ENCODE measurements at places on chromosomes 11 and 22. TPM values are rescaled to one million over a fixed set of nuclear protein-coding genes. Genes with fewer than 3 reads are reported as not detected.

DNA sequence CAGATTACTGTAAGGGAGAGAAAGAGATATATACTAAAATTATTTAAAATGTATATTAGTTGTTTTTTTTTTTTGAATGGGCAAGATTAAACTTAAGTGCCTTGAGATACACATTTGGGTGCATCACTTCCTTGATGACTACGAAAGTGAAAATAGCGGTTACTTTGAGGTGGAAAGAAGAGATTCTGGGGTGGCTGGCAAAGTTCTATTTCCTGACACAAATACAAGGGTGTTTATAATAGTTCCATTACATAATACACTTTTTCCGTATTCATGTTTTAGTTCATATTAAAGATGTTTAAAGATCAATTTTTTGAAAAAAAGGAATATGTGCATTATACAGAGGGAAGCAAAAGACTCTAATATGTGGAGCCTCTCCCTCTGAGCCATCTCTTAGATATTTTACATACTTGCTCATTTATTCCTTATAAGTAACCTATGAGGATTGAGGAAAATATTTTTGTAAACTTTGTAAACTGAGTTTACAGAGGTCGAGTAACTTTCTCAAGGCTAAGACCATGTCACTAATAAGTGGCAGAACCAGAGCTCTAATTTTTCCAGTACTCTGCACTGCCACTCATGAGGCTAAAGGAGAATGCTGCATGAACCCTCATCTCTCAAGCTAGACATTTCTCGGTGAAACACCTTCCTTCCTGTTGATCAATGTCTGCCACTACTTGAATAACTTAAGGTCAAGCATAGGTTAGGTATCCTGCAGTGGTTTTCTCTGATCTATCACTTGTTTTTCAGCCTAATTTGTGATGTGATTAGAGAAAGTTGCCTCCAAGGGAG lies 58.6 kb downstream of the DDIAS start:
- no peak for DNase-seq

DNA sequence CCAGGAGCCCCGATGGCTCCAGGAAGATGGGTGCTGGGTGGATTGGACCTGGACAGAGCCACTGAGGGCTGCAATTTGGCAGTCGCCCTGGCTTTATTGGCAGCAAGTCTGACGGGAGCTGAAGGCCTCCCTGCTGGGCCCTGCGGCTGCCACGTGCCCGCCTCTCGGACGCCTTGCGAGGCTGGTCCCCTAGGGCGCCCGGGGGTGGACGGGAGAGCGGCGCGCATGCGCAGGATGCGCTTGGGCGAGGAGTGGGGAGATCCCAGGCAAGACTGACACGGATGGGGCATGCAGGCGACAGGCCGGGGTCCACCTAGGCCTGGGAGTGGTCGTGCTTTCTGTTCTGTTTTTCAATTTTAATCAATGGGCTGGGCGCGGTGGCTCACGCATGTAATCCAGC lies 150.0 kb downstream of the ADAMTS15 start:
- DNase-seq = no peak

DNA sequence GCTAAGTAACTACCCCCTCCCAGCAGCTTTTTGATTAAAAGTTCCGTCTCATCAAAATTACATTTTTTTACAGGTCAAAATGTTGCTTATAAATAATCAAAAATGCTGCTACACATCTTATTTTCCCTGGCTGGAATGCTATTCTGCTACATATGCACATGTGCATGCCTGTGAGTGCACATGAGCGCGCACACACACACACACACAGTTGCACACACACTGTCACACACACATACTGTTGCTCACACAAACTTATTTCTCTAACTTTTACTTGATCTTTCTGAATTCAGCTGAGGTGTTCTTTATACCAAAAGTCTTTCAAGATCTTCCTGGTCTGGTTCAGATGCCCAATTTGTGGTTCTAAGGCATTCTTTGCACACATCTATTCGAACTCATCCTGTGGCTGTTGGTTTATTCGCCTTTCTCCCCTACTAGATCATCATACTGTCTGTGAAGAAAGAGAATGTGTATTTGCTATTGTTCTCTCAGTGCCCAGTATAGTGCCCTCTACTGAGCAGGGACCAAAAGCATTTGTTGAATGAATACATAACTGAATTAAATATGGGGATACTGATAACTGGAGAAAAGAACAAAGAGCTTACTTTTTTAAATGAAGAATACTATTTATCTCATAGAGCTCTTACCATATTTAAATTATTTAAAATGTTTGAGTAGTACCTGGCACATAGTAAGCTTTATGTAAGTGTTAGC lies 68.1 kb upstream of the CCDC179 start:
- DNase-seq = no peak

SHANK2 gene
- 27.2 TPM for polyA plus RNA-seq

DNA sequence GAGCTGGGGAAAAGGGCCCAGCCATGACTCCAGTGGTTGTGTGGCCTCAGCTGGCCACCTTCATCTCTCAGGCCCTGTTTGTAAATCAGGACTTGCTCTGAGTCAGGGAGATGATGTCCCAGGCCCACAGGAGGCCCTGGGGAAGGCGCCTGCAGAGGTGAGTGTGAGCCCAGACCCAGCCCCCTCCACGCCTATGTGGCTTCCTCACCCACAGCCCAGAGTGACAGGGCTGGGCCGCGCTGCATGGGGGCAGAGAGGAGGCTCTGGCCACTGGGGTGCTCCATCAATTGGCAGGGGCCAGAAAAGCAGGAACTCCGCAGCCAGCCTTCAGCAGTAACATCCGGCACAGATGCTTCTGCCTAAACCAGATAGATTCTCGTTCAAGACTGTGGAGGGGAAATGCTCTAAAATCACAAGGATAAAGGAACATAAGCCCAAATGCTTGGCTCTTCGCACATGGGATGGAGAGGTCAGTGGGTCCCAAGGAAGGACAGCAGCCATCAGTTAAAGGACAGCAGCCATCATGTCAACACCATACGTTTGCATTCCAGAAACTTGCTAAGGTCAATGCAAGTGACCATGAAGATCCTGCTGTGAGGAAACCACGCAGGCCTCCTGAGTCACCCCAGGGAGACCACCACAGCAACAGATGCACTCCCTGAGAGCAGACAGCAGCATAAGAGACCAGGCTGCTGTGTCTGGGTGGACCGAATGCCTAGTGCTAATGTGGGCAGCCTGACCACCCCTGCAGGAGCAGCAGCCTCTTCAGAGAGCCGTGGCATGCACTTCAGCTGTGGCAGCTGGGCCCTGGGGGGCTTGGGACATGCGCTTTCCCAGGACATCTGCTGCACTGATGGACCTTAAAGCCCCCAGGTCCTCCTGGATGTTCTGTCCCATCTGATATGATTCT lies 28.3 kb downstream of the OSBPL5 start:
- no peak for DNase-seq

DNA sequence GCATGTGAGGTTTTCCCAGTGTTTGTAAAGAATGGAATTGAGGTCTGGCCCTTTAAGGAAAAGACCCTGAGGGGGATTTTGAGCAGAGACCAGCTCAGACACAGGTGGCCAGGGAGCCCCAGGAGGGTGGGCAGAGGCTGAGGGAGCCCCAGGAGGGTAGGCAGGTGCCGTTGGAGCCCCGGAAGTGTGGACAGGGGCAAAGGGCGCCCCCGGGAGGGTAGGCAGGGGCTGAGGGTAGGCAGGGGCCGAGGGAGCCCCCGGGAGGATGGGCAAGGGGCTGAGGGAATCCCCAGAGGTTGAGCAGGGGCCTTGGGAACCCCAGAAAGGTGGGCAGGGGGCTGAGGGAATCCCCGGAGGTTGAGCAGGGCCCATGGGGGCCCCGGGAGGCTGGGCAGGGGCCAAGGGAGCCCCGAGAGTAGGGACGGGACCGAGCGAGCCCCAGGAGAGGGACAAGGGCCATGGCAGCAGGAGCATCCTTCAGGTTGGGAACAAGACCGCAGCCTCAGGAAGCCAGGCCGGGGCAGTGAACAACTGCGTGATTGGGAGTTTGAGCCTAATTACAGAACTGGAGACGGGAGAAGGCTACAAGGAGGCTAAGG lies 292.0 kb downstream of the BRD1 start:
- DNase-seq = no peak

LRP5 gene
- 43.7 TPM for polyA plus RNA-seq

- DNase-seq = no peak
Observed at GRCh38 chr11:11618973-11619435, 2.8 kb downstream of the GALNT18 start.

DNA sequence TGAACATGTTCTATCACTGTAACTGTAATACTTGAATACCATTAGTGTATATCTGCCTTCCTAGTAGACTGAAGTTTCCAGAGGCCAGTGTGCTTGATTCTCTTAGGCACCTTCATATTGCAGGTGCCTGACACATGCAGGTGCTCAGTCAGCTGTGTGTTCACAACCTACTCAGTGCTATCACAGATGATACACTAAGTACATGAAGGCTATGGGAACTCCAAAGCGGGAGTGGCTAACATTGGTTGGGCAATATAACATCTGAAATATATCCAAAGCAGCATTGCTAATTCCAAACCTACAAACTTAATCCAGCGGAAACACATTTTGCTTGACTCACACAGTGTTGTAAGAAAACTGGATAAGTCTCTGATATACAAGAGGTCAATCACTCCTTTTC lies 539.3 kb upstream of the ISX start:
- DNase-seq = no peak

DNA sequence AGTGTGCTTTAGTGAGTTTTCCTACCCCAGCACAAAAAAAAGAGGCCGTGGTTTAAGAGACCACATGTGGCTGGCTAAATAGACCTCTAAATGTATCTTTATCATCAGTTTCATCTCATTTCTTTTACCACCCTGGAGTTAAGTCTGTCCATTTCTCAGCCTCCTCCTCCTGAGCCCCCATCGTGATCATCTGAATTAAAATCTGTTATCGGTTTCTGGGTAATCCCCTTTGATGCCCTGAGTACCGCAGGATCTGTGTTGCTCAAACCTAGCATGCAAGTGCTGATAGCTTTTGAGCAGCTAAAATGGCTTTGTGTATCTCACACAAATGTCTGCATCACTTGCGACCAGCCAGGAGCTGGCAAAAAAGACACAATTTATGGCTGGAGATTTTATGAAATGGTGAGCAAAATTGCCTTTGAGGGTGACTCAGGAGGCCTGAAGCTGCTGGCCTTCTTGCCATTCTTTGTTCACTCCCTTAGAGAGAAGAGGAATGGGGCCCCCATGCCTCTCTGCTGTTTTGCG lies 236.5 kb downstream of the NTM start:
- no peak for DNase-seq

CPSF7 gene
- polyA plus RNA-seq = 113 TPM

GRCh38 chr11:8352103-8352875 lies 88.6 kb upstream of the LMO1 start:
- DNase-seq = no peak

GRCh38 chr22:21032868-21033688 lies 717 bp upstream of the SLC7A4 start:
- DNase-seq = no peak

- no peak for DNase-seq
Observed at GRCh38 chr11:21116009-21116408, 446.6 kb downstream of the NELL1 start.

- DNase-seq = no peak
Observed at GRCh38 chr11:9573775-9574621, 528 bp downstream of the WEE1 start.

- no peak for DNase-seq
Observed at GRCh38 chr11:13229711-13230318, 47.8 kb upstream of the BMAL1 start.

DNA sequence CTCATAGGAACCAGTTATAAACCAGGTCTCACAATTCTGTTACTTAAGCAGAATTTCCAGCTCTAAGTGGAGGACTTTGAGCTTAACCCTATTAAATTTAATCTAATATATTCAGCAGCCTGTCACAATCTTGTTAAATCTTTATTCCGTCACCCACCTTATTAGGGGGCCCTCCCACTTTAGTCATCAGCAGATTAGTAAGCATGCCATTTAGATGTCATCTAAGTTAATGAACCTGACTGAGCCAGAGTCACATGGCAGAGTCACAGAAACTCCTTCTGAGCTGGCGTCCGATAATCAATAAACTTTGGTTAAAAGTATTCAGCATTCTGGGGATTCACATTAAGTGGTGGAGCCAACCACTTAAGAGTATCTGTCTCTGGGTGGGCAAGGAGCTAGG lies 35.1 kb downstream of the TTC12 start:
- no peak for DNase-seq

DNA sequence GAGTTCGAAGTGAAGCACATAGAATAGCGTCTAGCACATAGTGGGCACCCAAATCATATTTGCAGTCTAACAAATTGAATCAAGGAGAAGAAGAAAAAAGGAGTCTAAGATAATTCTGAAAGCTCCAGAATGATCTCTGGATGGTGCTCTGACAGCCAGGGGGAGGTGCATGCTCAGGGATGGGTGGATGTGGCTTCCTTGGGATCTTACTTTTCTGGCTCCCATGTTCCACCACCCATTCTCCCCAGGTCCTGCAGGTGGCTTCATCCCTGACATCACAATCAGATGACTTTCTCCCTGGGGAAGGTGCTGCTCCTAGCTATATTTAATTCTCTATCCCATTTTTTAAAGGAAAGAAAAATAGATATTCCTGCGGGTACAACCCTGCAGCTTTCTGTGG lies 381.9 kb downstream of the CADM1 start:
- no peak for DNase-seq

GRCh38 chr22:40878922-40879321 lies 17.0 kb upstream of the DNAJB7 start:
- no peak for DNase-seq

DNA sequence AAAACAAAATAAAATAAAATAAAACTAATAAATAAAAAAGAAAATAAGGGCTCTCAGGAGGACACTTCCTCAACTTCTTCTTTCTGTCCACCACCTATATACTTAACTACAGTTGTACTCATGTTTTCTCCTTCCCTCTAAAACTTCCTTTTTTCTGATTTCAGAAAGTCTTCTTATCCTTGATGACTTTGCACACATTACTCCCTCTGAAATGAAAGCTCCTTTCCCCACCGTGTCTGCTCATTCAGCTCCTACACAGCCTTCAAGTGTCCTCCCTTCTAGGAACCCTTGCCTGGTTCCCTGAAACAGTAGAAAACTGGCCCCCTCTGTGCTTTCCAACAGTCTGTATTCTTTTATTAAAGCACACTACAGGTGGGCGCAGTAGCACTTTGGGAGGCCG lies 18.3 kb upstream of the DDX17 start:
- DNase-seq = no peak

OOSP2 gene
- not detected for polyA plus RNA-seq

DNA sequence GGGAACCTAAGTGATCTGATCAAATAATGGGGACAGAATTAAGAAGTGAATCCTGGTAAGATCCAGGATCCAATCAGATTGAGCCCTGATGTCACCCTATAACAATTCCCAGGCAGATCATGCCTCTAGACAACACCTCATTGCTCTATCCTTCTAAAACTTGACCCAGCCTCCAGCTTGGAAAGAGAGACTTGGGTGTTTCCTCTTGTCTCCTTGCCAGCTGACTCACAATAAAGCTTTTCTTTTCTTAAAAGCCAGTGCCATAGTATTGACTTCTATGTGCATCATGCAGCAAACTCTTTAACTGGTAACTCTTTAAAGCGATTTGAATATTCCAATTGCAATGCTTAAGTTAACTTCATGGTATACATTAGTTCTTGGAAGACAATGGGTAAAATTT lies 109.6 kb upstream of the CHORDC1 start:
- DNase-seq = no peak
